ENCODE measurements at places on chromosomes 5 and 9.

DNA sequence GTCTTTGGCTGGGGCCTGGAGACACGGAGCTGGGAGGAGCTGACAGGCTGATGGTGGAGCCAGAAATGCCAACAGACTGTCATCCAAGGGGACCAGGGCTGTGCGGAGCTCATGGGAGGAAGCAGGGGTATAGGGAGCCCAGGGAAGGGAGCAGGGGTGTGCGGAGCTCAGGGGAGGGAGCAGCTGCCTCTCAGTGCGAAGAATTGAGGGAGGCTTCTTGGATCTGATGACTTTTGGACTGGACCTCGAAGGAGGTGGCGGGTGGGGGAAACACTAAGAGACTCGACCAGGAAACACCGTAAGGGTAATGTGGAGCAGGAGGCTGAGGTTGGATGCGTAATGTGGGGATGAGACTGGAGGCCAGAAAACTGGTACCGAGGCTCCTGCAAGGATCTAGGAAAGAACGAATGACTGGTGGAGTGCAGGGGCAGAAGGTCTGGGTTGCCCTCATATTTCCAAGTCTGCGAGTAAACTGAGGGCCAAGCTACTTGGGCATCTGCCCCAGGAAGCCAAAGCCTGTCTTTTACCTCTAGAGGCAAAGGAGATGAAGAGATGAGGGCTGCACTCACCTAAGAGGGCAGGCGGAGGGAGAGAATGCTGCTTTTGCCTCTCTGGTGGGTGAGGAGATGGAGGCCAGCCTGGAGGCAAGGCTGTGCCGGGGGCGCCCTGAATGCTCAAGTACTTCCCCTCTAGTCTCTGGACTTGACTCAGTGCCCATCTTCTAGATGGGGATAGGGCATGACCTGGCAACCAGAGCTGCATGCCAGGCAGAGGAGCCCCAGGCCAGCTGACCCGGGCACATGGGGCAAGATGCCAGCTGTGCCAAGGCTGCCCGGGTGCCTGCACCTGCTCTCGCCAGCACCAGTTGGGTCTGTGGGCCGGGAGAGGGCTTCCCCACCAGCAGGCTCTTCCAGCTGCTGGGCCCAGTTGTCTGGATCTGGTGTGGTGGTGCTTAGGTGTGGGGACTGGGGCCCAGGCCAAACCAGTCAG is 2.3 kb downstream of the PTGS1 start:
- DNase-seq = no peak

- no peak for DNase-seq
Measured at GRCh38 chr9:115144706-115145105, 26.7 kb upstream of the TNC start.

GRCh38 chr9:86286278-86286677 is 3.9 kb upstream of the ISCA1 start:
- no peak for DNase-seq

GRCh38 chr9:37966412-37967013 is 62.6 kb upstream of the SLC25A51 start:
- no peak for DNase-seq

DNA sequence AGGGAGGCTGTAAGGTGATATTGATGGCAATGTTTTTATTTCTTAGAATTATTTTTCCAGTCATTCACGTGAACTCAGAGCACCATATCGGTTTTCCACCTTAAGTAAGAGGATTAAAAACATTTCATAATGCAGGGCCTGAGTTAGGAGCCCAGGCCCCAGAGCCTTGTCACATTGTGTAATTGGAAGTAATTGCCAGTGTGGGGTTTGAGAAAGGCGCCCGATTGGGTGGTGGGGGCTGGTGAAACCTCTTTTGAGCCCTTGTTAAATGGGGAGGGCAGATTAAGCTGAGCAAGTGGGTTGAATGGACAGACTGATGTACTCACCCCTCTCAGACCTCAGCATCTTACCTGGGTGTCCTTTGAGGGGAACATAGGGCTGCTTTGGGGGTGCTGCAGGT is 116.7 kb upstream of the PITX1 start:
- no peak for DNase-seq

DNA sequence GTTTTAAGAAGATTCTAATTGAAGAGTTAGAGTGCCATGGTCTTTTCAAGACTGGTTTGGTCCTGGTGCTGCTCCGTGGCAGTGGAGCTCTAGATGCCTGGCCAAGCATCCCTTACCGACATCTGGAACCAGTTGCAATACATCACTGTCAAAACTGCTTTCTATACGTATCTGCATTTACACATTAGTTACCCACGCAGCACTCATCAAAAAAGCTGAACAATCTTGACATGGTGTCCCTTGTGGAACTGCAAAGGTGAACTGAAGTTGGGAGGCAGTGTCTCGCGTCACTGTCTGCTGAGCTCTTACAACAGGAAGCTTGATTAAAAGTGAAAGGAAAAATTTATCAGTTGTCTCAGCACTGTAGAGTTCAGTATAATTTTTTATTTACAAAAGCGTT is 82.6 kb downstream of the PBX3 start:
- no peak for DNase-seq

- DNase-seq = no peak
Measured at GRCh38 chr9:21801683-21802417, 586 bp upstream of the MTAP start.

GRCh38 chr9:125061391-125061790 is 81.9 kb downstream of the SCAI start:
- no peak for DNase-seq

GRCh38 chr9:135310134-135310533 is 169.4 kb upstream of the PPP1R26 start:
- DNase-seq = no peak

DNA sequence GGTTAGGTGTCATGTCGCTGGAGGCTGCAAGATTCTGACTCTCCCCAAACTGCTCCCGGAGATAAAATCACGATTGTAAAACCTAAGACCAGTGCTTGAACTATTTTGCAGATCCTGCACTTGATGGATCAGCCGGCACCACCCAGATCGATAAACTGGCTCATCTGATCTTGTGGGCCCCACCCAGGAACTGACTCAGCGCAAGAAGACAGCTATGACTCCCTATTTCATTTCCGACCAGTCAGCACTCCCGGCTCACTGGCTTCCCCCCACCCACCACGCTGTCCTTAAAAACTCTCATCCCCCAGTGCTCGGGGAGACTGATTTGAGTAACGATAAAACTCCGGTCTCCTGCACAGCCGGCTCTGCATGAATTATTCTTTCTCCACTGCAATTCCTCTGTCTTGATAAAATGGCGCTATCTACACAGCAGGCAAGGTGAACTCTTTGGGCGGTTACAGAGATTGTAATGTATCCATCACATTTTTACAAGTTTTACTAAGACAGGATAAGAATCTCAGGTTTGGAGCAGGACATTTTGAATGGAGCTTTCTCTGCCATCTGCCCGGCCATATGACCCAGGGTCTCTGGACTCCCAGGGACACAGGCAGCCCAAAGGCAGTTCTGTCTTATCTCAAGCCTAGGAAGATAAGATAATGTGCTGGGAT is 10.6 kb upstream of the PPP1R26 start:
- DNase-seq = no peak

DNA sequence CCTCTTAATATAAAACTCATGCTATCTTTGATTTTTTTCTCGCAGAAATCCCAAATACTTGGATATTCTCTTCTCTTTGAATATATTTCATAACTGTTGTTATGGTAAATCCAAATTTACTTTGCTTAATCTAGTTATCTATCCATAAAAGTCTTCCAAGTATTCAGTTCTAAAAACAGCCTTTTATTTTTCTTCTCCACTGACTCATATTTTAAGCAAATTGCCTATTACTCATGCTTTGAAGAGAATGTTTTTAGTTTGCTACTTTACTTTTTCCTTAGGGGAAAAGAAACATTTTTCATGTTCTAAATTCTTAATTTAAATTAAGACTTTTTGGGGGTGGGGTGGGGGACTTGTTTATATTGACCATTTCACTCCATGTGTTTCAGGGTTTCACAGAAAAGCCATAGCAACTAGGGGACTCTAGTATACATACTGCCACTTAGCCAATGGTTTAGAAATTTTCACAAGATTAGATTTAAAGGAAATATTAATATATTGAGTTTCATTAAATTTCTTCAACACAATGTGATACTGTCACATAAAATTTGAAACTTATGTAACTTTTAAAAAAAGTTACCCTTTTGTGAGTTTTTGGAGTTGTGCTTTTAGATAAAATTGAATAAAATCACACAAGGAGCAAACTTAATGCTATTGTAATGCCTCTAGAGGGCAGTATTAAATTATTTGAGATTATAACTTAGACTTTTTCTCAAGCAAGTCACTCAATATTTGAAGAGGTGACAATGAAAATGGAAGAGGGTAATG is 545.8 kb upstream of the ARRDC3 start:
- DNase-seq = no peak

- DNase-seq = no peak
Measured at GRCh38 chr9:104856413-104856941, 71.5 kb downstream of the ABCA1 start.

DNA sequence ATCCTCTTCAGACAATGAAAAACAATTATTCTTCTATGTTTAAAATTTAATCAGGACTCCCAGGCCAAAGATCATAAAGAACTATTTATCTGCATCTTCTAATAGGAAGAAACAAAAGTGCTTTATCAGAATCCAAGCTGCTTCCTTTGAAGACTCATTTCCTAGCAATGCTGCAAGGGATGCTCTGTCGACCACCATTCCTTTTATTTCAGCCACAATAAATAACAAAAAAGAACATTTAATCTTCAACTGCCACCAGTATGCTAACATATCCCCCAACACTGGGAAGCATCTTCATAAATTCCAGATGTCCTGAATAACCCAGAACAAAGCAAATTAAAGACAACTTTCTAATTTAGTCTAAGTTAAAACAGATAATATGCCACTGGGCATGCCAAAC is 68.7 kb downstream of the PKD2L2 start:
- DNase-seq = no peak

DNA sequence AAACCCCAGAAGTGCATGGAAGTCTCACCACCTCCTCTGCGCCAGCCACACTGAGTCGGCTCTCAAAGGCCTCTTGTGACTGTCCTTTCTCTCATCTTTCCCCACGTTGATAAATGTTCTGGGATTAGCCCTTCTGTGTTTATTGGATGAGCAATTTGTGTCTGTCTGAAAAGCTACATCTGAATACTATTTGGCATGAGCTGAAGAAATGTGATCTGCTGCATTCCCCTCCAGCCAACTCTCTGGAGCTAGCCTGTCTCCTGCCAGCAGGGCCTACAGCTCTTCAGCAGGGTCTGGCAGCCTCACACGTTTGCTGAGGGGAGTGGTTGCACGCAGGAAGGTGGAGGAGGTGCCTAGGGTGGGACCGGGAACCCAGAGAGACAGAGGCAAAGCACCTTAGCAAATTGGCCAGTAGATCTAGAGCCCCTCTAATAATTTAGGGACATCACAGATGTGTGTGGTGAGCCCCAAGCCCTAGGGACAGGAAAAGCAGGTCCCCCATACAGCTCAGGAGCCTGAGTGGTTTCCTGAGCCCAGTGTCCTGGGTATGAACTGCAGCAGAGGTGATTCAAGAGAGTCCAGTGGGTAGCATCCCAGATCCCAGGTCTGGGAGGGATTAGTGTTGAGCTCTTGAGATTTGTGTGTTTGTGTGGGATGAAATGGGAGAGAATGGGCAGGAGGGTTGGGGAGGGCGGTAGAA is 20.5 kb upstream of the B4GALT1 start:
- DNase-seq = no peak

DNA sequence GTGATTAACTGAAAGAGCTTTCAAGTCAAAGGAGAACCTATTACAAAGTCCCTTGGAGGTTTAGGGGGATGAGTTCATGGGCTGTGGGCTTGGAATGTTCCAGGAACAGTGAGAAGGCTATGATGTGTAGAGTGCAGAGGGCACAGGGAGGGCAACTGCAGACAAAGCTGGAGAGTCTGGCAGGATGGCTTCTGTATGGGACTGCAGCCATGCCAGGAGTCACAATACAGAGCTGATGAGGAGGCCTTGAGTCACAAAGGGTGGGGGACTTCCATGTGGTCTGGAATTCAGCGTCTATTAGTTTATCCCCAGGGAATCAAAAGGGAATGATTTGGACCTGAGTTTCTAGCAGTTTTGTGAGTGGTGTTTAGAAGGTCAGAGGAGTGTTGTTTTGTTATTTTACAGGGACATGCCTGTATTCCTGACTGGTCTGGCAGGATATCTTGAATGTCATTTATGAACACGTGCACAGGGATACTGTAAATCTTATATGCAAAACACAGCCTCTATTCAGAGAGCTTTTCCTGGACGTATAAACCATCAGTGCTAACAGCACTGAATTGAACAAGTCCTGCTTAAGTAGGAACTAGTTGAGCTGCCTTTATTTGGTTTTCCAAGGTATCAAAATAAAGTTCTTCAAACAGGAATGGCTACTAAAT is 14.3 kb upstream of the TEK start:
- no peak for DNase-seq

Data from activated CD4-positive, CD25-positive, alpha-beta regulatory T cell (primary cell).